Adrenal gland (tissue), 19 donors: ENCODE measurements at places on chromosomes 6 and 20.
A peak's percentile ranks its signal among the peaks of the same experiment; 100 is the strongest.

DNA sequence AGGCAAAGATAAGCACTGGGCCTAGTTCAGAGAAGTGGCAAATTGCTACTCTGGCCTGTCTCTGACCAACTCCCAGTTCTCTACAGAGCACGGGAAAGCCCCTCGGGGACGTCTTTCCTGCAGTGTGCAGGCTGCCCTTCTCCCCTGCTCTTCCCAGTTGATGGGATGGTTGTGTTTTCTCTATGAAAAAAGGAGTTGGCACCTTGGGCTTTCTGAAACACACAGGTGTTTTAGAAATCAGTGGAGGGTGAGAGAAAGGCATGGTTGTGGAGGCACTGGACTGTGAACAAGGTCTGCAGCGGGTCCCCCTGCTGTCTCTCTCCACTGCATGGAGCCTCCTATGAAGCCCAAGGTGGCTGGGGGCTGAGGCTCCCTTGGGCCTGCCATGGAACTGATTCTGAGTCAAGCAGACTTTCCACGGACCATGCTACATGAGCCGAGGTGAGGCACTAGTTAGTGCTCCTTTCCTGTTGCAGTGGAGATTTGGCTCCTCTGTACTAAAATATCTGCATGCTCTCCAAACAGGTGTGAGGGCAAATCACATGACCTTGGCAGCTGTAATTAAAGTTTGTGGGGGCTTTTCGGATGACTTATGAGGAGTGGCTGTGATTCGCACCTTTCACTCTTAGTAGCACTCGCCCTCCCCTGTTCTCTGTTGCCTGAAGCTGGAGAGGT is 16.3 kb downstream of the GTSF1L start:
- DNase-seq = no peak

DNA sequence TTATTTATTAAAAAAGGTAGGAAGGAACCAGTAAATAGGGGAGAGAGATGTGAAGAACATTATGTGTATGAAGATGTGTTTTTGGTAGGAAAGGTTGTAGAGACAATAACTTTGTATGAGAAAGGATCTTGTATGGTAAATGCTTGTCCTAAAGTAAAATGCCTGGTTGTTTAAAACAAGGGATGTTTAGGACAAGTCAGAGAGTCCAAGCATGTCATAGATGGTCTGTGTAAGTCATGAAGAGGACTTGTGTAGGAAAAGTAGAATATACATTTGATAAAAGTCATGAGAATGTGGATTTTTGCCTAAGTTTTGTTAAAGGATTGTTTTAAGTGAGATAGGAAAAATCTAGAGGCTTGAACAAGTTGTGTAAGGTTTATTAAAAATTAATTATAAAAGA is 325.1 kb downstream of the CDH26 start:
- no peak for DNase-seq

DNA sequence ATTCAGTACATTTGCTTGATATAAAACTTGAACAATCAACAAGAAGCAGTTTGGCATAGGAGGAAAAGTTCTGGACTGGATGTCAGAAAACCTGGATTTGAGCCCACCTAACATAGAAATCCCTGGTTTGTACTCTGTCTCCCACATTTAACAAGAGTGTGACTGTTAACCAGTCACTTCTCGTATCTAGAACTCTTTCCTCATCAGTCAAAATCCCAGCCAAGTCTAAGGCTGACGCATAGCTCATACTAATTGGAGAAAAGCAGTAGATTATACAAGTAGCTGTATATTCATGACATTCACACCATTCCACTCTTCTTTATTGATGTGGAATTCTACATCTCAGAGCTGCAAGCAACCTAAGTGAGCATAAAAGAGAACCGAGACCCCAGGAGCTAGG is 222.7 kb downstream of the PHACTR1 start:
- DNase-seq = no peak

GRCh38 chr6:151010071-151010470 is 144.6 kb downstream of the MTHFD1L start:
- no peak for DNase-seq

DNA sequence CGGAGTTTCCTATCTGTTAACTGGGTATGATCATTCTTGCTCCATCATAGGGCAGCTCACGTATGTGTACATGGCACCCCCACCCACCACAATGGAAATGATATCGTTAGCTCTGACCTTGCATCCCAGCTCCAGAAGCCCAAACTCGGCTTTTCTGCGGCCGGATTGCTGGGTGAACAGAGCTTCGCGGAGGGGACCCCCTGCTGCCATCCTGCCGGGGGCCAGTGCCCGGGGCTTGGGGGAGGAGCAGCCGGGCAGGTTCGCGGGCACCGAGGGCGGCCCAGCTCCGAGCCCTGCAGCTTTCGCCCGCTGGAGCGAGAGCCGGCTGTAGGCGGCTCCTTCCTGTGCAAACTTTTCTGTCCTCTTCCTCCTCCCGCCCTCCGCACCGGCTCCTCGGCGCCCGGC is 24.9 kb upstream of the FUCA2 start:
- peak; percentile 31 for DNase-seq

DNA sequence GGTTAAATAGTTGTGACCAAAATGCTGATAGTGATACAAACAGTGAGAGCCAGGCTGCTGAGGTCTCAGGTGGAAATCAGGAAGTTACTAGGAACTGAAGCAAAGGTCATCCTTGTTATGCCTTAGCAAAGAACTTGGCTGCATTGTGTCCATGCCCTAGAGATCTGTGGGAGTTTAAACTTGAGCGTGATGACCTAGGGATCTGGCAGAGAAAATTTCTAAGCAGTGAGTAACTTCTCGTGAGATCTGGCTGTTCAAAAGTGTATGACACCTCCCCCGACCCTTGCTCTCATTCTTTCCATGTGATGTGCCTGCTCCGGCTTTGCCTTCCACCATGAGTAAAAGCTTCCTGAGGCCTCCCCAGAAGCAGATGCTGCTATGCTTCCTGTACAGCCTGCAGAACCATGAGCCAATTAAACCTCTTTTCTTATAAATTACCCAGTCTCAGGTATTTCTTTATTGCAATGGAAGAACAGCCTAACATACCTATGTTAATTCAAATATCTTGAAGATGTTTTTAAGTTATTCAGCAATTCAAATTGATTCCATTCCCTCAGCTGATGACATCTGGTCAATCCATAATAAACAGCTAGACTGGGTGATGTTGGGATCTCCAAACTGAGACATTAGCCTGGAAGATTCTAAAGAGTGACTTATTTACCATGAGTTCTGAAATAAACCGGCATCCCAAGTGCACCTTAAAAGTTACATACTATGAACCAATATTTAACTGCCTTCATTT is 33.8 kb downstream of the KIF16B start:
- DNase-seq = no peak

GRCh38 chr6:70175770-70176169 is 127.1 kb downstream of the COL9A1 start:
- DNase-seq = no peak

DNA sequence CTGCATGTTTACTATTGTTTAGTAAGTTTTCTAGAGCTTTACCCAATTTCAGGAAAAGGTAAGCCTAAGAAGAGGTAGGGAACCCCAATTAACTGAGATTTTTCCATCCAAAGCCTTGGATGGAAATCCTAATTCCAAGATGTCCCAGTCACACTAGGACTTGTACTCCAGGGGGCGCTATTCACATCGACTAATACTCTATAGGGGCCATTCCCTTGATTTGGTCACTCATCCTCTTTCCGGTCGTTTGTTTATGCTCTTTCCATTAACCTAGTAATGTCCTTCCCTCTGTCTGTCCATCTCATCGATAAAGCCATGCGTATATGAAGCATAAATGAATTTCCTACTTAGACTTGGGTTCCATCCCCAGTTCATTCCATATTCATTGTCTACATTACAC is 80.8 kb upstream of the FUCA2 start:
- DNase-seq = no peak

DNA sequence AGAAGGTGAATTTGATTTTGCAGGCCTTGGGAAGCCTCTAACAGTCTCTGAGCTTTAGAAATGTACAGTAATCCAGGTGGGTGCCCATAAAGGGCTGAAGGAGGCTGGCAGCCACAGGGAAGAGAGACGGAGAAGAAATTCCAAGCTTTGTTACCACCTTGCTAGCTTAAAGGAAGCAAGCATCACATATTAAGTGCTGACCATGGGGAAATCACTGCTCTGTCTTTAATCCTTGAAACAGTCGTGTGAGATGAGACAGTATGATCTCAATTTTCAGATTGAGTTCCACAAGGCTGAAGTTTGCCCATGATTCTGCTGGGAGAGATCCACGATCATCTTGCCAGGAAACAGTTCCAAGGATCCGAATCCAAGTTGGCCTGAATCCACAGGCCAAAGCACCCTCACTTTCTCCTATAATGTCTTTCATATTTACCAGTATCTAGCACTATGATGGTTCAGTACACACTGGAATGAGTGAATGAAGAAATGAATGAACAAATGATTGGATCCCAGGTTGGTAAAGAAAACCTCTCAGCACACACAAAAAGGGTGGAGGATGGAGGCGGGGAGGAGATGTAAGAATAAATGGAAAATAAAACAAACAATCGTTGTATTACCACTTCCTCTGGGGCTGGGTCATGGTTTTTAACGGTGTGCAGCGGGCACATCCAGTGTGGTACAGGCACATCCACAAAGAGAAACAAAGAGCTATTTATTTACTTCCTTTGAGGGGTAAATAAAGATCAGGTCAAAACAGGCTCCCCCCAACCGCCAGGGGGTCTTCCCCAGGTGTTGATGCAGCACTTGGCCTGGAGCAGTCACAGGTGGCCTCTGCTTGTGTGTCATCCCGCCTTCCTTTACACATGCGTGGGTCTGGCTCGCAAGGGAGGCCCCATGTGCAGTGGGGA is 28.2 kb upstream of the TAF8 start:
- no peak for DNase-seq
